SK-MEL-5 (cell line): ENCODE measurements at places on chromosomes 6 and 20. TPM values are rescaled to one million over a fixed set of nuclear protein-coding genes. Genes with fewer than 3 reads are reported as not detected.

Gene RNF114
- total RNA-seq: 85.0 and 90.6 TPM in 2 replicates

Gene ZBTB12
- total RNA-seq: 1.3 and 2.2 TPM in 2 replicates

Gene BCAS1
- total RNA-seq: 0.13 TPM in 1 of 2 replicates, not detected in the other

Gene GNRH2
- not detected in 2 replicates for total RNA-seq

Gene FOXA2
- not detected in 2 replicates for total RNA-seq

Gene ERGIC3
- 373 and 383 TPM in 2 replicates for total RNA-seq

Gene GPSM3
- total RNA-seq: 3.3 and 5.4 TPM in 2 replicates

Gene PAK1IP1
- 60.4 and 74.8 TPM in 2 replicates for total RNA-seq

Gene GSTA3
- total RNA-seq: 0.80 TPM in 1 of 2 replicates, not detected in the other

Gene DEFB132
- not detected in 2 replicates for total RNA-seq

Gene NKAPL
- not detected in 2 replicates for total RNA-seq
